Mucosa of gallbladder (tissue), 1 donor: ENCODE measurements at places on chromosomes 4 and X. TPM values are rescaled to one million over a fixed set of nuclear protein-coding genes. Genes with fewer than 3 reads are reported as not detected.

DNA sequence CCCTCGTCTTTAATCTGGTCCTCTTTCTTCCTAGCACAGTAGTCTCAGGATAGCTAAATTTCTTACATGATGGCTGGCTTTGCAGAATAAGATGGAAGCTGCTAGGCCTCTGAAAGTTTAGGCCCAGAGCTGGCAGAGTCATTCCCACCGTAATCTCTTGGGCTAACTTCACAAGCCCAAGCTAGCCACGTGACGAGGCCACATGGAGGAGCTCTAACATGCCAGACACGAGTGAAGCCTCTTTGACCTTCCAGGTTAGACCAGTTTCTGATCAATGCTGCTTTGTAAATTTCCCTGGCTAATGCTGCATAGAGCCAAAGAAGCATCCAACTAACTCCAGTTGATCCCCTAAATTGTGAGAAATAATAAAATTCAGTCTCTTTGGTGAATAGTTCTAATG lies 9.5 kb upstream of the CENPE start:
- DNase-seq = peak; percentile 11

- DNase-seq = no peak
Observed at GRCh38 chr4:110484767-110485166, 8.8 kb downstream of the ENPEP start.

DNA sequence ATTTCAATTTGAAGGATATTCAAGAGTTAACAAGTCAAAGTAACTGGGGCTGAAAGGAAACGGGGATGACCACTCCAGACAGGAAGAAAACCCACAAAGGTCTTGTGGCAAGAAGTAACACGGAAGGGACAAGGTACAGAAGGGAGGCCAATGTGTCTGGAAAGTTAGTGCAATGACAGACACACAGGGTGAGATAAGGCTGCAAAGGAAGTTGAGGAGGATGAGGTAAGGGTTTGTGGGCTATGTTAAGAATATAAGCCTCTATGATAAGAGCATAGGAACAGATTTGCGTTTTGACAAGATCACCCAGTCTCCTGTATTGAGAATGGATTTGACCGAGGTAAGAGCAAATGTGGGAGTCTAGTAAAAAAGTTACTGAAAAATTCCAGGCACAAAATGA lies 21.9 kb upstream of the EMCN start:
- DNase-seq = no peak

Gene FABP2
- not detected for total RNA-seq

Gene VCX
- total RNA-seq = not detected

Gene DOK7
- 7.4 TPM for total RNA-seq

Gene CYTL1
- 10.7 TPM for total RNA-seq

Gene AKAP4
- total RNA-seq = not detected
